ENCODE measurements at places on chromosomes 16 and 17.
A peak's percentile ranks its signal among the peaks of the same experiment; 100 is the strongest.

DNA sequence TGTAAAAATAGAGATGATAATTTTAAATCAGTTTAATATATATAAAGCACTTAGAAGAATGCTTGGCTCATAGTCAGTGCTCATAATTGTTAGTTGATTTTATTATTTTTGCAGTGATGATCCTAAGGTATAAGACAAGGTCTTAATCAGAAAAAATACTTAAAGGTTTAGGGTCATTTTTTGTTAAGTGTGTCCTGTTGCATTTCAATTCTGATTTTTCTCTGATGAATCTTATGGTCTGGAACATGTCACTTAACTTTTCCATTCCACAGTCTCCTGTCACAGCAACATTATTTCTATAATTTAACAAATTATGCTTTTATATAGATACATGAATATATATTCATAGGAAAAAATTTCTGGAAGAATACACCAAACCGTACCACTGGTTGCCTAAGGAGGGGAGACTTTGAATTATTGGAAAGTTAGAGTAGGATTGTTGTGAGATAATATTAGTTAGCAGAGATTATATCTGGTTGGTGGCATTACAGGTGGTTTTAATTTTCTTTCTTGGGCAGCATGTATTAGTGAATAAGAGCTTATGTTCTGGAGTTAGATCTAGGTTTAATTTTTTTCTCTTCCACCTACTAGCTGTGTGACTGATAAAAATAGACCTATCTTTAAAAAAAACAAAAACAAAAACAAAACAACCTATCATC lies 188.7 kb downstream of the TANC2 start:
- no peak for DNase-seq

- DNase-seq: no peak
Measured at GRCh38 chr17:33291248-33292200, 1.6 kb downstream of the ASIC2 start.

DNA sequence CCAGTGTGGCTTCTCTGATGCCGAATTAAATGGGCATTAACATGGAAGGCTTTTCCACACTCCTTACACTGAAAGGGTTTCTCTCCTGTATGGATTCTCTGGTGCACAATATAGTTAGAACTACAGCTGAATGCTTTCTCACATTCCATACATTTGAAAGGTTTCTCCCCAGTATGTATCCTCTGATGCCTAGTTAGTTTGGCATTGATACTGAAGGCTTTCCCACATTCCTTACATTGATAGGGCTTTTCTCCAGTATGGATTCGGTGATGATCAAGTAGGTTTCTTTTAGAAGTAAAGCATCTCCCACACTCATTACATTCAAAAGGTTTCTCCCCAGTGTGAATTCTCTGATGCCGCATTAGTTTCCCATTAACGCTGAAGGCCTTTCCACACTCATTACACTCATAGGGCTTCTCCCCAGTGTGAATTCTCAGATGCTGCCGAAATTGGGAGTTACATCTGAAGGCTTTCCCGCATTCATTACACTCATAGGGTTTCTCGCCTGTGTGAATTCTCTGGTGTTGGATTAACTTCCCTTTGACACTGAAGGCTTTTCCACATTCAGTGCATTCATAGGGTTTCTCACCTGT lies 6.5 kb upstream of the TLE7 start:
- DNase-seq: no peak

DNA sequence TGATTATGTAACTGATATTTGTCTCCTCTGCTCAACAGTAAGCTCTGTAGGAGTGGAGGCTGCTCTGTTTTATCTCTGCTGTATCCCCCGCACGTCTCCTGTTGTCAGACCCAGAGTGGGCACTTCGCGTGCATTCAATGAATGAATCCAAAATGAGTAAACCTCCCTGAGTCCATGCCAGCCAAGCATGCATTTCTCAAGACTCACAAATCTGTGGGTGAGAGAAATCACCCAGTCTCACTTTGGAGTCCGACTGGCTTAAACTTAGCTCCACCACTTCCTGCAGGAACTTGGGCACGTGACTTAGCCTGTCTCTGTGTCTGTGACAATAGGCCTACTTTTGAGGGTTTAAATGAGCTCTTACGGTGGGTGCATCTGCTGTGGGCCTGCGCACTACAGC lies 3.7 kb downstream of the PNPO start:
- no peak for DNase-seq

- DNase-seq: no peak
Measured at GRCh38 chr17:59601130-59601529, 18.6 kb upstream of the CLTC start.

DNA sequence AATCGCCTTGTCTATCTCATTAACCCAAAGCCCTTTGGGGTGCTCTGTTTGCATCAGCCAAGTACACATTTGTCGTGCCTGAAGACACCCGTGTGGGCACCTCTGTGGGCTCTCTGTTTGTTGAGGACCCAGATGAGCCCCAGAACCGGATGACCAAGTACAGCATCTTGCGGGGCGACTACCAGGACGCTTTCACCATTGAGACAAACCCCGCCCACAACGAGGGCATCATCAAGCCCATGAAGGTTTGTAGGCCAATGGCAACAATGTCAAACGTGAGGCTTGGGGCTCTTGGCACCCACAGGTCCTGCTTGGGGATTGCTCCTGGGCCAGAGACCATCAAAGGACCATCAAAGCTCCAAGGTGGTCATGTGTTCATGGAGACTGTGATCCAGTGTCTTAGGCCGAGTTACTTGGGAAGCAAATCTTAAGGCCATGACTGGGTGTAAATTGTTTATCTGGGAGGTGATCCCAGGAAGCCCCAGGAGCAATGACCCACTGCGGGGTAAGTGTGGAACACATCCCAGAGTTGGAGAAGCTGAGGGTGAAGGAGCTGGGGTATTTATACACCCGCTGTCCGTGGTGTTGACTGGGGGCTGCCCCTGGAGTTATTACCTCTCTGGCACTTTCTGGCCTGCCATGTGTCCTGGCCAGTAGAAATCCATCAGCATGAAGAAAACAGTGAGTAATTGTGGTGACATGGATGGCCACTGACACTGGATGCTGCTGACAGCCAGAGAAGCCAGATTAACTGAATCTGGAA lies 24.0 kb downstream of the CDH5 start:
- no peak for DNase-seq

DNA sequence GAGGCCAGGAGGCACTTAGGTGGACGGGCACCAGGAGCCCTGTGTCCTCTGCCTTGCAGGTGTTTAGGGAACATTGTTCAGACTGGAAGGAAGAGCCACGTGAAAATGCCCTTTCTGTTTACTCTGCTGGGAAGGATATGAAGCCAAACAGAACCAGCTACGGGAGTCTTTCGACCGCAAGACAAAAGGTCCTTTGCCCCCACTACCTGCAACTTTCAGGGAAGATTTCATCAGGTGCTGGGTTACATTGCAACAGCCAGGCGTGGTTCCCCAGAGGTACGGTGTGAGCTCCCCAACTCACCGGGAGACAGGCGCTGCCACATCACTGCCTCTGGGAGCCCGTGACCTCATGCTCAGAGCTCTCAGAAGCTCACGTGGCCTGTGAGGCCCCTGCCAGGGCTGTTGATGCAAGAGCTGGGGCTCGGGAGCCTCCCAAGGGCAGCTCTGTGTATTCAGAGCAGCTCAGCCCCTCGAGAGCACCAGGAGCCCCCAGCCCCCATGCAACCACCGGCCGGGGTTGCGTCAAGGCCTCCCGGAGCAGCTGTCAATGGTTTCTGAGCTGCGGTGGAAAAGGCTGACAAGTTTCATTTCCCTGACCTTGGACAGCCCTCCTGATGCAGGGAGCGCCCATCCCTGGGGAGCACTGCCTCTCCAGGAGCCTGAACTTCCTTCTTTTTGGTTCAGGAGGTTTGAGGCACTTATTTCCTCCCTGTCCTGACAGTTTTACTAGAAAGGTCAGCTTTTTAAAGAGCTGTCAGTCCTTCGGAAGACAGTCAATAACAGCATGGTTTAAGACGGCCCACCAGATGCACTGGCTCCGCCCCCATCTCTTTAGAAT lies 42.1 kb downstream of the TBC1D16 start:
- DNase-seq: peak; percentile 32

DNA sequence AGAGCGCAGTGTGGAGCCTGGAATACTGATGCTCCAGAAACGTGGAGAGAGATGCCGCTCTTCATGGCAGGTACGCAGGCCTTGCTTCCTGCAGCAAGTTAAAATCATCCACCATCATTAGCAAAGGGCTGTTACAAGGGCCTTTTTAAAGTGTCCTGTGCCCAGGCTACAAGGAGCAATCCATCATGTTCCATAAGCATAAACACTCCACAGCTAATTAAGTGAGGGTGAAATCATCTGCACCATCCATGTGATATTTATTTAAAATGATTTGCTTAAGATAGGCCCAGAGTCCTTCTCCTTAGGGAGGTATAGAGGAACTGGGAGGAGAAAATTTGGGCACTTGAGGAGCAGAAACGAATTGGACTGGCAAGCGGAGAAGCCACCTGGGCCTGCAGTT lies 372.1 kb downstream of the XYLT1 start:
- DNase-seq: no peak

DNA sequence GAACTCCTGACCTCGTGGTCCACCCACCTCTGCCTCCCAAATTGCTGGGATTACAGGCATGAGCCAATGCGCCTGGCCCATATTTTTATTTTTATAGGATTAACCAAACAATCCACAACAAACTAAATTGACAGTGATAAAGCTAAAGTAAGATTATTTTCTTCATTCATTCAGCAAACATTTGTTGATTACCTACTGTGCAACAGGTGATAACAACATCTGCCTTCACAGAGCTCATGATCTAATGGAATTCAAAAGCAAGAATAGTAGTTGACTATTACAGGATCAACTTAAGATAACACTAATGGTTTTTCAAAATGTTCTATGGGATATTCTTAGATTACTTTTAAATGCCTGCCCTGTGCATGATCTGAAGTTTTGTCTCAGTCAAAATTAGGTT lies 37.8 kb downstream of the NQO1 start:
- DNase-seq: no peak

- DNase-seq: no peak
Measured at GRCh38 chr17:65876985-65877384, 314.9 kb downstream of the CEP112 start.

GRCh38 chr17:36661047-36661666 lies 59.8 kb downstream of the MRM1 start:
- peak; percentile 58 for DNase-seq

DNA sequence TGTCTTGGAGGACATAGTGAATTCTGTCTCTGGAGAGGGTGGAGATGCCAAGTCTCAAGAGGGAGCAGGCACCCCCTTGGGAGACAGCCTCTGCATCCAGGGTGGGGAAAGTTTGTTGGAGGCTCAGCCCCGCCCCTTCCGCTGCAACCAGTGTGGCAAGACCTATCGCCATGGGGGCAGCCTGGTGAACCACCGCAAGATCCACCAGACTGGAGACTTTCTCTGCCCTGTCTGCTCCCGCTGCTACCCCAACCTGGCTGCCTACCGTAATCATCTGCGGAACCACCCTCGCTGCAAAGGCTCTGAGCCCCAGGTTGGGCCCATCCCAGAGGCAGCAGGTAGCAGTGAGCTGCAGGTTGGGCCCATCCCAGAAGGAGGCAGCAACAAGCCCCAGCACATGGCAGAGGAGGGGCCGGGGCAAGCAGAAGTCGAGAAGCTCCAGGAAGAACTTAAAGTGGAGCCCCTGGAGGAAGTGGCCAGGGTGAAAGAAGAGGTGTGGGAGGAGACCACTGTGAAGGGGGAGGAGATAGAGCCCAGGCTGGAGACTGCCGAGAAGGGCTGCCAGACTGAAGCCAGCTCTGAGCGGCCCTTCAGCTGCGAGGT lies 5.2 kb downstream of the ZNF646 start:
- no peak for DNase-seq

DNA sequence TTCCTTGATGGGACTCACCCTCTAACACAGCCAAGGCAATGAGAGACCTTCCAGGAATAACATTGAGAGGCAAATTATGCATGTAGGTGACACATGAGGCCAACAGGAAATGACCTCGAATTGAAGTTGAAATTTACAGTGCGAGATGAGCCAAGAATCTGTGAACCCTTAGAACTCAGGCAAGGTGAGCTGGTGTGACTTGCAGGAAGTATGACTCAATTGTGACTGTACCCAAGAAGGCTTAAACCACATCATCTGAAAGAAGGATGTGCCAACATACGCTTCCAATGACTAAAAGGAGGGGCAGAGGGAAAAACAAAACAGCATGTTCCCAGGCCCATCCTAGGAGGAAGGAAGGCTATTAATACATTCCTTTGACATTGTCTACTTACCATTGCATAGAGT lies 44.8 kb downstream of the PITPNC1 start:
- no peak for DNase-seq

- DNase-seq: no peak
Measured at GRCh38 chr16:81717662-81718189, 61.4 kb upstream of the PLCG2 start.

GRCh38 chr17:41836550-41837196 lies 641 bp upstream of the NT5C3B start:
- DNase-seq: no peak

- no peak for DNase-seq
Measured at GRCh38 chr16:995087-995486, 13.5 kb downstream of the SOX8 start.

DNA sequence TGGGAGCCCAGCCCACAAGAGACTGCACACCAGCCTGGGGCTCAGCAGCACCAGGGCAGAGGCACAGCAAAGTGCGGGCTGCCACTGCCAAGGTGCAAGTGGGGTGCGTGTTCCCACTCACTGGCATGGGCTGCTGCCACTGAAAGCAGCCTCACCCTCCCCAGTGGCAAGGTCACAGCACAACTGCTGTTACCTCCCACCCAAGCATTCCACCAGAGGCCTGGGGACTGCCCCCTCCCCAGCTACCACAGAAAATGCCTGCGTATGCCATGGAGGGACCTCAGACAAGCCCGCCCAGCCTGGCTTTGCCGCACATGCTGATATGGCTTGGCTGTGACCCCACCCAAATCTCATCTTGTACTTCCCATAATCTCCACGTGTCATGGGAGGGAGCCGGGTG lies 33.1 kb downstream of the MEAK7 start:
- DNase-seq: no peak

GRCh38 chr17:76726776-76727718 lies at the start of gene METTL23:
METTL23 (plus strand) TSS chr17:76726839; CDS start chr17:76729711, 2,872 bp downstream.
- peak; percentile 79 for DNase-seq

DNA sequence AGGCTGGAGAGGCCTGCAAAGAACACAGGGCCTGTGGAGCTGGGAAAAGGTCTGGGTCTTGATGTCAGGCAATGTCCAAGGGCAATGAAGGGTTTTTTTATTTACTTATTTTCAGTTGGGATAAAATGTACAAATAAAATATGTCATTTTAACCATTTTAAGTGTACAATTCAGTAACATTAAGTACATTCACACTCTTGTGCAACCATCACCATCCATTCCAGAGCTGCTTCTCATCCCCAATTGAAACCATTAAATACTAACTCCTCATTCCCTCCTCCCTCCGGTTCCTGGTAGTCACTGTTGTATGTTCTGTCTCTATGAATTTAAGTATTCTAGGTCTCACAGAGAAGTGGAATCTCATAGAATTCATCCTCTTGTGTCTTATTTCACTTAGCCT lies 444.7 kb downstream of the HS3ST3B1 start:
- DNase-seq: no peak

DNA sequence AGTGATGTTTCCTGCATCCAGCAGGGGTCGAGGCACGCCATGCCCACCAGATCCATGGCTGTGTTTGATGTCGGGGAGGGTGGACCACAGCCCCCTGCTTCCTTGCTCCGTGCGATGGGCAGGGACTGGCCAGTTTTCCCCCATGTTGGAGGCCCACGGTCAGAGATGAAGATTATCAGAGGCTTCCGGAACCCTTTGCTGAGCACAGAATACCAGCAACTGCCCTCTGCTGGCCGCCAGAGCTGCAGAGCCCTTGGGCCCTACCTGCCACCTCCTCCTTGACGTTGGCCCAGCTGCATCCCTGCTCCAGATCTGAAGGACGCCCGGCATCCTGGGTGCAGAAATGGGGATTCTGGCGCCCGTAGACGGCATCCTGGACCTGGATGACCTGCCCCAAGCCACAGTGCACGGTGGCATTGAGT lies 23.7 kb upstream of the BCO1 start:
- DNase-seq: no peak

- DNase-seq: no peak
Measured at GRCh38 chr16:898761-899682, 71.8 kb downstream of the LMF1 start.
